ENCODE measurements at places on chromosomes 4 and X.

DNA sequence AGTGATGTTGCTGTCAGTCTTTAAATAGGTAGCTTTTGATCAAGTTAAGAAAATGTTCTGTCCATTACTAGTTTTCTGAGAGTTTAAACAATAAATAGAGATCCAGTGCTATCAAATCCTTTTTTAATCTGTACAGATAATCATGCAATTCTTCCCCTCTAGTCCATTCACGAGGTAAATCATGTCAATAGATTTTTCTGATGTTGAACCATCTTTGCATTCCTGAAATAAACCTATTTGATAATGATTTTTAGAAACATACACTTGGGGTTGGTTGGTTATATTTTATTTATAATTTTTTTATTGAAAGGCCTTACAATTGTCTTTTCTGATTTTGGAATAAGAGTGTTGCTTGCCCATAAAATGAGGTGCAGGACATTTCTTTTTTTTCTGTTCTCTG is 95.0 kb downstream of the FAM53A start:
- no peak for DNase-seq

- no peak for DNase-seq
Observed at GRCh38 chr4:8245884-8246833, 23.4 kb upstream of the HTRA3 start.

DNA sequence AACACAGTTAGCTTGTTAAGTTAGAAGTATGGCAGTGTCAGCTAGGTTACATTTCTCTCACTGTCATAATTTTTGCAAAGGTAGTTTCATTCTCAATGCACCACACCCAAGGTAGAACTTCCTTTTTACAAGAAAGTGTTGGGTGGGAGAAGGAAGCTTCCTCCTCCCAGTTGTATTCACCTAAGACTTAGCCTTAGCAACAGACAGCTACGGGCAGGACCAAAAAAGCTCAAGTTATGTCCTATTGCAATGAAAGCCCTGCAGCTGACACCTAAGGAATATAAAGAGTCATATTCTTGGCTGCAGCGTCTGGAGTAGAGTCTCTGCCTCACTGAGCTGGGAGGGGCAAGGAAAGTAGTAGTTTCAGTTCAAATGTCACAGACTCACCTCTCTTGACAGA is 25.1 kb upstream of the PRDM8 start:
- DNase-seq = no peak

GRCh38 chrX:8845060-8845459 is 43.9 kb upstream of the FAM9A start:
- DNase-seq = no peak
